ENCODE measurements at places on chromosomes 11 and 22.

GRCh38 chr11:76604626-76605241 lies 65.8 kb downstream of the LRRC32 start:
- DNase-seq: no peak

DNA sequence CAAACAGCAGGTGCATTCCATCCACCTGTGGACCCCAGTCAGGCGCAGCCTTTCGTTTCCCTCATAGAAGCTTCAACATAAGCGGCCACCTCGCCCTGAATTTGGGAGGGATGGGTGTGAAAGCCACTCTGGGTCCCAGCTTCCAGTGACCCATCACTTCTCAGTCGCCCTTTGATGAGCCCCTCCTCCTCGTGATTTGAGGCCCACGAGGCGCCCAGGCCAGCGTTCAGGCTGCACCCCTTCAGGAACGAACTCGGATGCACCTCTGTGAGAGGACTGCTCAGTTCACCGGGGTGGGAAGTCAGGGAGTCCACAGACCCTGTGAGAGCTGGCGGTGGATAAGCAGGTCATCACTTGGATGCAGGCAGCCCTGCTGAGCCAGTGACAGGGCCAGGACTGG lies 1118.2 kb downstream of the BRD1 start:
- no peak for DNase-seq

DNA sequence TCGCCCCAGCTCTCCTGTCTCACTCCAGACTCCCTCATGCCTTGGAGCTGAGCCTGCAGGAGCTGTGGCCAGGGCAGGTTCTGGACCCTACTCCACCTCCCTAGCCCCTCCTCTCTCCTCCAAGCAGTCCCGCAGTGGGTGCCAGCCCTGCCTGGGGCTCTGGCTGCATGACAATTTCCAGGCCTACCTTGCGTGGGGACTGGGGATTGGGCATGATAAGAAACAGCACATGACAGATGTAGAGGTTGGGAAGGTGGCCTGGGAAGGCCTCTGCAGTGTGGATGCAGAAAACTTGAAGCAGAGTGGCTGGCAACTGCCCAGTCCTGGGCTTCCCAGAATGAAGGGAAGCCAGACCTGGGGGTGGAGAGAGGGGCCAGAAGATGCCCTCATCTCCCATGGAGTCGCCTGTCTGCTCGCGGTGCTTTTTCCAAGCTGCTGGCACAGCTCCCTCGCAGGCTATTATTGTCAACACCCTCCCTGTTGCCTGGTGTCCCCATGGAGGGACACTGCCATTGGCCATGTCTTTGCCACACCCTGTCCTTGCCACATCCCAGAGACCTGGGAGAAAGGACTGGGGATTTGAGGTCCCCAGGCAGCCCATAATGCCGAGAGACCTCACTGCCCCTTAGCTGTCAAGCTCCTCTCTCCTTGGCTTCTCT lies 48.9 kb upstream of the CDON start:
- DNase-seq: no peak

- no peak for DNase-seq
These were observed 7.4 kb downstream of the PKNOX2 start for GRCh38 chr11:125171974-125172373.

DNA sequence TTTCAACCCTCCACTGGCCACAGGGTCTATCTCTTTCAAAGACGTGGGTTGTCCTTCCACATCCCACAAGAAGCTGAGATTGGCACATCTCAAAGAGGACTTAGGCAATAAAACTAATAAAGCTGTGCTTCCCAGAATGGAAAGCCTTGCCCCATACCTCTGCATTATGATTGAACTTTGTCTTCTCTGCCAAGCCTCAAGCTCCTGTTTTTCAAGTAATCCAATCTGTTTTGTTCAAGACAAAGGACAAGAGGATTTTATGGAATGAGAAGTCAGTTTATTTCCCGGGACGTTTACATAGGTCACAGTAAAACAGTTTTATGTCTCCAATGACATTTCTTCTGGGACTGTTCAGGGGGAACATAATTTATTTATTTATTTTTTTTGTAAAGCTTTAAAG lies 108.4 kb downstream of the GALNT18 start:
- DNase-seq: no peak

- no peak for DNase-seq
These were observed 28.7 kb upstream of the MMP20 start for GRCh38 chr11:102653744-102654291.

DNA sequence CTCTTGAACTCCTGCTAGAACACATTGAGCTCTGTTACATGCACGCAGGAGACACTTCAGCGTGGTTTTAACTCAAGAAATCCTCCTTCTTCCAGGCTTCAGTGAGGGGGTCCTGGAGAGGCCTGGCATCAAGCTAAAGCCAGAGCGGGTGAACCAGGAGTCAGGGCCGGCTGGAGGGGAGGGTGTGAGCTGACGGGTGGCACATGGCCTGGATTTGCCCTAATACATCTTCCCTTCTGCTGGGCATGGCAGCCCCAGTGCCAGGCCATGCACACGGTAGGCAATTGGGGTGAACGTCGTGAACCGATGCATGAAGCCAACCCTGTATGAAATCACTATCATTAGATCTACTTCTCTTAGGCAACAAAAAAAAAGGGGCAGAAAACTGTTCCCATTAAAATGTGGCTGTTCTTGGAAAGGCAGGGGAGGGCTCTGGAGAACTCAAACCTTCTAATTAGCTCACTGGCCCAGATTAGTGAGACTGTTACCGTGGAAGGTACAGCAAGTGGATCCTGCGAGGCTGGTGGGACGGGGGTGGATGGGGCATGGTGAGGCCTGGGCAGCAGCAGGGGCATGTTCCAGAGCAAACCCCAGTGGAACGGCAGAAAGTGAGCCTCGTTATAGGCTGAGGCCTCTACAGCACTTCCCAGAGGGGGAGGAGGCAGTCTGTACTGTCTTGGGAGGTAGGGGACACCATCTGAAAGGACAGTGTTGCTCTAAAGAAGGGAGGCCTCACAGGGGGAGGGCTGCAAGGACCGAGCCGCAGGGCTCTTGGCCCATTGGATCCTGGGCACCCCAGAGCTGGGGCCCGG lies 10.6 kb downstream of the IFT27 start:
- DNase-seq: no peak

- no peak for DNase-seq
These were observed 89.9 kb downstream of the MTNR1B start for GRCh38 chr11:93059117-93059957.

DNA sequence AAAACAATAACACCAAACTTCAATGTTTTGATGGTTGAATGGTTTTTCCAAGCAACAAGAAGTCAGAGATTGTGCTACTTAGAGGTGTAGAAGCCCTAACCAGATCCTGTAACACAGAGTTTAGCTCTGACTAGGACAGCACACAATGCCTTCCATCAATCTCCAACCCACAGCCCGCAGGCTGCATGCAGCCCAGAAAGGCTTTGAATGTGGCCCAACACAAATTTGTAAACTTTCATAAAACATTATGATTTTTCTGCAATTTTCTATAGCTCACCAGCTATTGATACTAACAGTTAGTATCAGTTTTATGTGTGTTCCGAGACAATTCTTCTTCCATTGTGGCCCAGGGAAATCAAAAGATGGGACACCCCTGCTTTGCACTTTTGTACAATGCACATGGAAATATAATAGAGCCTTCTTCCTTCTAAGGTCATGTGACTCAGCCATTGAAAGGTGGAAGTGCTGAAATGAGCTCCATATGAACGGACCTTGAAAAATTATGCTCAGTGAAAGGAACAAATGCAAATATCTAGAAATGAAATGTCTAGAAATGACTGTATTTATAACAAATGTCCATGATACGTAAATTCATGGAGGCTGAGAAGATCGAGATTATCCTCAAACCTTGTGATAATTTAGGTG lies 47.6 kb upstream of the VPREB1 start:
- DNase-seq: no peak

DNA sequence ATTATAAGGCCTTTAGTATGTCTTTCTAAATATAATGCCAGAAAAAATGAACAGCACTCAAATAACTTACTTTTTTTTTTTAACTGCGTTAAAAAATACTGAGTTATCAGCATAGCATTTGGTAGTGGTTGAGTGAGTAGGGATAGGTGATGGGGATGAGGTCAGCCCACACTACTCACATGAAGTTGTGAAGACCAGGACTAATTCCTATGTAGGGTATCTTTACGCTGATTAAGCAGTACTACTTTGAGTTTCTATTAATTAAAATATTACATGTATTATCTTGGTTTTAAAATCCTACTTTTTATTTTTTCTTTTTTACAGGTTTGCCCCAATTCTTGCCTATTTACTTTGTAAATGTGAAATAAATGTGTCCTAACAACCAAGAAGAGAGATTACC lies 13.5 kb downstream of the PHF21A start:
- no peak for DNase-seq

DNA sequence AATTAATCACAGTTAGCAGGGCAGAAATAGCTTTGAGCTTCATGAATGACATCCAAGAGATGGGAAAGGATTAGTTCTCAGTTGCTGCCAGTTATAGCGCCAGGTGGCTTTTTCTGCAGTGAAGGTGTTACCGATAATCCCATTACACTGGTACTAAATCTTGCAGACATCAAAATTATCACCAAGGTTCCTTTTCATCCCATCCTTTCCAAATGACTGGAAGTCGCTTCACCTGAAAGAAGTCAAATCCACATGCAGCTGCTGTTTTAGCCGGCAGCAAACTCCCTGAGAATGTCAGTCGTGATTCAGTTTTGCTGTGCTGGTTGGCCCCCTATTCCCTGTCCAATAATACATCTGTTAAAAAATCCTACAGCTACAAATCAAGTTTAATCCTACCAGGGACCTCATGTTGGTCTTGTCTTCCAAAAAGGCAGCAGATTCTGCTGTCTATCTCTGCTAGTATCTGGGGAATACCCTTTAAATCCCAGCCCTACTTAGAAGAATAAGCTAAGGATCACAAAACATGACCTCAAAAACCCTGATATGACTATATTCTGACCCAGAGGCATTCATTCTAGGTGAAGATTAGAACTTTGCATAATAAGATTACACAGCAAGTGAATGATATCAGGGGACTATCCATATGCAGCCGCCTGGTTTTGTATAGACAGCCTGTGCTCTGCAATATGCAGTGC lies 31.7 kb downstream of the IMMP1L start:
- no peak for DNase-seq

DNA sequence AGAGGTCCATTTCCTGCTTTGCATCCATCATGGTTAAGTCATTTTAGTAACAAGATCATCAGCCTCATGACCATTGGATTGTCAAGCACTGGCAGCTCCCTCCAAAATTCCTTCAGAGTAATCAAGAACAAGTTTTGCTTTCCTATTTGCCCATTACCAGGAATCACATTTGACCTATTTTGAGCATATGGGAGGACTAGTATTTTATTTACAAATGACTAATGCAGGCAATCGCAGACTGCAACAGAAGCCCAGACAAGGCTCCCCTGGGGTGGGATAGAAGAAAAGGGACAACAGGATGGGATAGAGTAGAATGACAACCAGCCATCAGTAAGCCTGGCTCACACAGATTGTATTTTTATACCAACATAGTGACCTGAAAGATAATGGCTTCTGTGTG lies 9.1 kb downstream of the MMP10 start:
- DNase-seq: no peak

DNA sequence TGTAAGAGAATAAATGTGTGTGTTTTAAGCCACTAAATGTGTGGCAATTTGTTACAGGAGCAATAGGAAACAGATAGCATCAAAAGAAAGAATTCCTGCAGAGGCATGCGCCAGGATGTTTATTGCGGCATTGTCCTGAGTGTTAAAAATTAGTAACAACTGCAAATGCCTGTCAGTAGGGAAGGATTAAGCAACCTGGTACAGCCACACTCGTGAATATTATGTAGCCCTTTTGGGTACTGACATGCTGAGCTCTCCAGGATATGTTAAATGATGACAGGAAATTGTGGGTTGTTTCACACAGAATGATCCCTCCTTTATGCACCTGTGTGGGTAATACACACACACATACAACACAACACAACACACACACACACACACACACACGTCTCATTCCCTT lies 69.7 kb upstream of the MYOD1 start:
- DNase-seq: no peak

GRCh38 chr11:121626507-121626875 lies 173.7 kb upstream of the SORL1-AS1 start:
- DNase-seq: no peak

DNA sequence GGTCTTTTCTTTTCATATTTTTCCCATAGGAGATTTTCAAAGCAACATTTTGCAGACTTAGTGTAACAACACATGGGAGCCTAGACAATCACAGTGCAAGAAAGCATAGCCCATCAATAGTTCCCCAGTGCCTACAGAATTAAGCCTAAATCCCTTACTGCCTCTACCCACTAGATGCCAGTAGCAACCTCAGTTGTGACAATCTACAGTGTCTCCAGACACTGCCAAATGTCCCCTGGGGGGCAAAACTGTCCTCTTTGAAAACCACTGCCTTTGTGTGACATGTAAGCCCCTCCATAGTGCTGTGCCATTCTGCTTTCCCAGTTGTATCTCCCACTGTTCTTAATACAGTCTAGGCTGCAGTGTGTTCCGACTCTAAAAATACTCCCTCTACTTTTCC lies 1329.0 kb downstream of the LRRC4C start:
- no peak for DNase-seq

- DNase-seq: no peak
These were observed 351.9 kb downstream of the TENM4 start for GRCh38 chr11:79088967-79089366.

- no peak for DNase-seq
These were observed 1455.3 kb downstream of the BRD1 start for GRCh38 chr22:48372390-48372789.

DNA sequence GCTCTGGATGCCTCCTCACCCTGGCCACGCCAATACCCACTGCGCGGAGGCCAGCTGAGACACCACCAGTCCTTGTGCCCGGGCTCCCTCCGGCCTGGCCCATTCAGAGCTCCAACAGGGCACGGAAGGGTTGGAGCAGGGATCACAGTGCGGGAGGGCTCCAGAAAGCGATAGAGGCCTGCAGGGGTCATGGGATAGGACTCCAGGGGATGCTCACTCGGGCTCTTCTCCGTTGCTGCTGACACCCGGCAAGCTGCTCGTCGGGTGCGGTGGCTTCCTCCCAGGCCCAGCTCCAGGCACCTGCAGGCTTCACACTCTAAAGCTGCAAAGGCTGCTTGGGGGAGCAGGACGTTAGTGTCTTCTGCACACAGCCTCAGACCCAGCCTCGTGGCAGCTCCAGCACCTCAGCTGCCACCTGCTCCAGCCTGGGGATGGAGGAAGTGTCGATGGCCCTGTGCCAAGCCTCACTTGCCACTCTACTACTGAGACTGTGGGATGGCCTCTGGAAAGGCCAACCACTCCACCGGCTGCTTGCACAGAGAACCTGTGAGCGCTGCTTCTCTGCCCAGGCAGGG lies 10.6 kb downstream of the WNT7B start:
- peak; percentile 98 for DNase-seq

DNA sequence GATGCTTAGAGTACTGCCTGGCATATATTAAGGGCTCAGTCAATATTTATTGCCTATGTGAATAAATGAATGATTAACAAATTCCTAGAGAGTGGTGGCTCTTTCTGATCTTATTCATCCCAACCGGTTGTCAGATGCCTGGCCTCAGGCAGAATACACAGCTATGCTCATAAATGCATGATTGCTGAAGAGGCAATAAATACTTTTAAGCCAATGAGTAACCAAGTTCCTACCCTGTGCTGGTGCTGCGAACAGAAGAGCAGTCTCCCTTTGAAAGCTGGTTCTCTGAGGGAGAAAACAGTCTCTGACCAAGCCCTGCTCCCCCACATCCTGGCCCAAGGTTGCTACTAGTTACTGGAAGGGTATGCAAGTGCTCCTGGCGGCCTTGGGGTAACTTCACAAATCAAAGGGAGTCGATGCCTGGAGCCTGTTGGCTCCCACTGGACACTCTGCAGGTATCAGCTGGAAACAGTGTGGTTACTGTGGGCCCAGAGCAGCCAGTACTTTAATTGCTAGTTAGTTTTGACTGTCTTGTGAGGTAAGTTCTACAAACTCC lies 2.8 kb downstream of the USH1C start:
- no peak for DNase-seq

GRCh38 chr11:73950869-73951710 lies at the start of gene DNAJB13:
Gene DNAJB13, plus strand, starts transcription at chr11:73951026. Its CDS starts 44 bp downstream, at chr11:73951070.
- peak; percentile 67 for DNase-seq

All from RPMI8226 (cell line).